Cortex of kidney (tissue), 1 donor: ENCODE measurements at places on chromosomes 11 and 22.

DNA sequence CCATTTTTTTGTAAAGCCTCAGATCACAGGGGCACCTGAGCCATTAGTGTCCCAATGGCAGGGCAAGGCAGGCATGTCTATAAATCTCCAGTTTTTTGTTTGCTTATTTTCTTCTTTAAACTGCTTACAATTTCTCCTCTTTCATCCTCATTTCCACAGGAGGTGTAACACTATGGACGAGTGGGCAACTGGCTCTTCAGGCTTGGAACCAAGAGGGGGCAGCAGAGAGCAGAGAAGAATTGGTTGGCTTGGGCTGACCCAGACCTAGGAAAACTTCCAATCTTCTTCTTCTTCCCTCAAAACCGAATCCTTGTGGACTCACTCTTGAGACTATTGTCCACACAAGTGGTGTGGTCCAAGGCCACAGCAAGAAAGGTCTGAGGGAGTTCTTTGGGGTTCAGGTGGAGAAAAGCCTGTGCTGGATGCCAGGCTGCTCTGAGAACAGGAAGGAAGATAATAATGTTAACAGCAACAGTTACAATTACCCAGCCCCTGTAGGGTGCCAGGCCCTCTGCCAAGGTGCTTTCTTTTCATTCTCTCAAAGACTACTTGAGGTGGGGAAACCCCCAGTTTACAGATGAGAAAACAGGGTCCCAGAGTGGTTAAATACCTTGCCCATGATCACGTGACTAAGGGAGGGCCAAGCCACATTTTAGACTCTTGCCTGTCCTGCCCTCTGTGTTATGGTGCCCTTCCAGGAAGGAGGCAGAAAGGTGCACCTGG lies 70.7 kb upstream of the E2F8 start:
- DNase-seq = no peak

DNA sequence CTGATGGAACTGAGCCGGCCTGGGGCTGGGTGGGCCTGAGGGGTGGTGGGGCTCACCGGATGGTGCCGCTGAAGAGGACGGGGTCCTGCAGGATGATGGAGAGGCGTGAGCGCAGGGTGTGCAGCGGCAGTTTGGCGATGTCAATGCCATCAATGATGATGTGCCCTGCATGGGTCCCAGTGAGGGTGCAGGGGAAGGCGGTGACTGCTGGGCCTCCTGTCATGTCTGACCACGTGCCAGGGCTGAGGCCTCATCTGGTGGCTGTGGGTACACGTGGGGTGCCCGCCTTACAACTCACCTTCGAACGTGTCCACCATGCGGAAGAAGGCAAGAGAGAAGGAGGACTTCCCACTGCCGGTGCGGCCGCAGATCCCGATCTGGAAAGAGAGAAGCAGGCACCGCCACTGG lies 7.1 kb upstream of the KCNJ11 start:
- no peak for DNase-seq

- no peak for DNase-seq
Observed at GRCh38 chr22:33914699-33915098, 5.6 kb downstream of the LARGE1 start.

- DNase-seq = no peak
Observed at GRCh38 chr11:16936643-16937042, 77.6 kb downstream of the PLEKHA7 start.

DNA sequence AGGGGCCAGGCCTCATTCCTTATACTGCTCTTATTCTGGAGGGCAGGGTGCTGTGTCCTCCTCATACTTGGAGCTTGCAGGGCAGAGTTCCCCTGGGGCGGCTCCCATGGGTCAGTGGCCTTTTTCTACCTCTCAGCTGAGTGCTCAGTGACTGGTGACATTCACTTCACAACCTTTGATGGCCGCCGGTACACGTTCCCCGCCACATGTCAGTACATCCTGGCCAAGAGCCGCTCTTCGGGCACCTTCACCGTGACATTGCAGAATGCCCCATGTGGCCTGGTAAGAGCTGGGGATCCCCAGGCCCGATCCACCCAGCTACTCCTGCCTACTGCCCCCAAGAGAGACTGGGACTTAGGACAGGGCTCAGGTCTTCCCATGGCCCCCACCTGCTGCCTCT lies 14.5 kb downstream of the OTOG start:
- DNase-seq = no peak

DNA sequence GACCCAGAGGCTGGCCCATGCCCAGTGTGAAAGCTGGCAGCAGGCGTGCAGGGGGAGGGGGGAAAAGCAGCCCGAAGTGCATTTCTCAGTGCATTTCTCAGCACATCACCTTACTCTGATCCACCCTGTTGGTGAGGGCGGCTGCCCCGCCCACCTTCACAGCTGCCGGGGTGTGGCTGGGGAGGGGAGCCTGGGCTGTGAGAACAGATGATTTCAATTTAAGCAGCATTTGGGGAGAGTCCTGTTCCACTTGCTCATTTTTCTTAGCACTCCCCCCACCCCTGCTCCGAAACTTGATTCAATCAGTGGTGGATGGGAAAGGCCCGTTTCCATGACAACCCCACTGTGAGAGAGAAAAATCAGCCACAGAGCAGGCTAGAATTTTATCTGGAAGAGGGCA lies 84.8 kb downstream of the SNX19 start:
- DNase-seq = no peak

DNA sequence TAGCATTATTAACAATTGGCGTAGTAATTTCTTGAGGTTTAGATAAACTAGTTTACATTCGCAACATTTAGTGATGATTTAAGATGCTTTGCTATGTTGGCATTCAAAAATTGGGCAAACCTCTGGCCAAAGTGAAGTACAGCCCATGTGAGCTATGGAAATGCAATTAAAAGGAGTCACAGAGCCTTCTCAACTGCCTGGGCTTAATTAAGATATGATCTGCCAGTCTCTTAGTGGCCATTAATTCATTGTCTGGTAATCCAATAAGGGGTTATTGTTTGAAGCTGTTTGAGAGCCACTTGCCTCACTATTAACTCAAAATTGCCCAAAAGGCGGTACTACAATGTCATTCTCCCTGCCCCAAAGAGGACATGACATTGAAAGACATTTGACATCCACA lies 608.9 kb downstream of the NTM start:
- DNase-seq = no peak

DNA sequence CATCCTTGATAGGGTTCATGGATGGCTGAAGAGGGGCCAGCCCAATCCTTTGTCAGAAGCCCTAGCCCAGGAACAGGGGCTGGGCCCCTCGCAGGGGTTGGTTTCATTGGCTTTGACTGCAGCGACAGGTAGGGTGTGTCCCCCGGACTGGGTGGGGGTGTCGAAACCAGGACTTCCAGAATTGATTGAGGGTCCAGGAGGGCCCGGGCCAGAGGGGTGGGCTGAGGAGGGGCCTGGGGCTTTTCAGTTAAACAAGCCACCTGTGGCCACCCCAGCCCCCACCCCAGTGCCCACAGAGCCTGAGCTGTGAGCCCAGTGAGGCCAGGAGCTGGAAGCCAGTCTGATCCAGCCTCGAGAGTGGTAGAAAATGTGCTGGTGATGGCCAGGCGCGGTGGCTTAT lies 18.1 kb upstream of the PRR5 start:
- no peak for DNase-seq

DNA sequence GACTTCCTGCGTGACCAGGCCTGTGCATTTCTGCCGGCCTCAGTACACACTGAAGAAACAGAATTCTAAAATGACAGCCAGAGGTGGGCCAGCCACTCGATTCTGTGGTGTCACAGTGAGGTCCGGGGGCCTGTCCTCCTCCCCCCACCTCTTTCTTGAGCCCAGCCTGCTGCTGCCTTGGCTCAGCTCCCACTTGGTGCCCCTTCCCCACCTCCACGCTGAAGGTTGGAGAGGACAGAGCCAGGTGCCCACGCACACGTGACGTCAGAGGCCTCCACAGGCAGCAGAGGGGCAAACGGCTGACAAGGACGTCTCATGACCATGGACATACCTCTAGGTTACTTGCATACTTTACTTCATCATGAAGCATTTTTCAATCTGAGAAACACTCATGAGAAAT lies 78.0 kb upstream of the SHANK2 start:
- DNase-seq = no peak

DNA sequence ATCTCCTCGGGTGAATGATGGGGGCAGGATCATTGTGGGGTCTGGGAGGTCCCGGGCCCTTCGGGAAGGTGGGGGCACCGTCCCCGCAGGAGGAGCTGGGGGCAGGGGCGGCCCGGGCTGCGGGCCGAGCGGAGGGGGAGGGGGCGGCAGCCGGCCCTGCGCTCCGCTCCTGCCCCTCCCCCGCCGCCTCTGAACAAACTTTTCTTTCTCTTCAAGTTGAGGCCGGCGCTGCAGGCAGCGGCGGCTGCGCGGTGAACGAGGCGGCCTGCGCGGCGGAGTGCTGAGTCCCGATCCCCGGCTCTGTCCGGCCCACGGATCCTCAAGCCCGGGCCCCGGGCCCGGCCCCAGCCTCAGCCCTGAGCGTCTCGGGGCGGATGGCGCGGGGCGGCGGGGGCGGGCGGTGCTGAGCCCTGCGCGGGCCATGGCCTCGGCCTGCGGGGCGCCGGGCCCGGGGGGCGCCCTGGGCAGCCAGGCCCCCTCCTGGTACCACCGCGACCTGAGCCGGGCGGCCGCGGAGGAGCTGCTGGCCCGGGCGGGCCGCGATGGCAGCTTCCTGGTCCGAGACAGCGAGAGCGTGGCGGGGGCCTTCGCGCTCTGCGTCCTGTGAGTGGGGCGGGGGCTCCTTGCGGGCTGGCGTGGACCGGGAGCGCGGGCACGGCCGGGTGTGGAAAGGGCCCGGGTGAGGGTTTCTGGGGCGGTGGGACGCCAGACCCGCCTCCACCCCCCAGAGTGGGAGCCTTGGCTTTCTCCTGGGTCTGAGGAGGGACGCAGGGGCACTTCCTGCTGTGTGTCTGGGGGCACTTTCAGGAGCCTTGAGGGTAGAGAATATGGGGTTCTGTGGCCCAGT lies at the start of gene INPPL1:
INPPL1 (plus strand) TSS at position 204 of the 847 bp plus-strand sequence; CDS start at position 422, 218 bp downstream.
- DNase-seq = no peak

DNA sequence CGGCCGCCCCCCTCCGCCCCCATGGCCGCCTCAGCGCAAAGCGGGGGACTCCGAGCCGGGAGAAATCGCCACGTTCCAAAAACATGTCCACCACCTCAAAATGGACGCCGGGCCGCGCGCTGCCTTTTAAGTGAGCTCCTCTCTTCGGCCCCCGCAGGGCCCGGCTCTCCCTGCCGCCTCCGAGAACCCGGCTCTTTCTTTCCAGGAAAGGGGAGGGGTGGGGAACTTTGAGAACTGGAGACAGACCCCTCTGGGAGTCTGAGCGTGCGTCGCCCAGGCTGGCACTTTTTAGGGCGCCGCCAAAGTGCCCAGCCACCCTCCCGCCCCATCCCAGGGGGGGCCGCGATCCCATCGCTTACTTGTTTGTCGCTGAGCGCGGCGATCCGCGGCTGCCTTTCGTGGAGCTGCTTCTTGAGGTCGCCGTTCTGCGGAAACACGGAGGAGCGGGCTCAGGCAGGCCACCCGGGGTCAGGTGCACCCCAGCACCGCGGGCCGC lies 1.6 kb downstream of the PHF21B start:
- DNase-seq = no peak

GRCh38 chr11:78344676-78345075 lies 72.9 kb downstream of the GAB2 start:
- no peak for DNase-seq

- DNase-seq = no peak
Observed at GRCh38 chr22:49632199-49633009, 195.3 kb downstream of the BRD1 start.

GRCh38 chr22:37471727-37472417 lies 14.3 kb downstream of the MFNG start:
- no peak for DNase-seq

- no peak for DNase-seq
Observed at GRCh38 chr11:125167954-125168835, 3.6 kb downstream of the PKNOX2 start.
